Kidney (tissue), 22 donors: ENCODE measurements at places on chromosomes 11 and 22.
A peak's percentile ranks its signal among the peaks of the same experiment; 100 is the strongest.

DNA sequence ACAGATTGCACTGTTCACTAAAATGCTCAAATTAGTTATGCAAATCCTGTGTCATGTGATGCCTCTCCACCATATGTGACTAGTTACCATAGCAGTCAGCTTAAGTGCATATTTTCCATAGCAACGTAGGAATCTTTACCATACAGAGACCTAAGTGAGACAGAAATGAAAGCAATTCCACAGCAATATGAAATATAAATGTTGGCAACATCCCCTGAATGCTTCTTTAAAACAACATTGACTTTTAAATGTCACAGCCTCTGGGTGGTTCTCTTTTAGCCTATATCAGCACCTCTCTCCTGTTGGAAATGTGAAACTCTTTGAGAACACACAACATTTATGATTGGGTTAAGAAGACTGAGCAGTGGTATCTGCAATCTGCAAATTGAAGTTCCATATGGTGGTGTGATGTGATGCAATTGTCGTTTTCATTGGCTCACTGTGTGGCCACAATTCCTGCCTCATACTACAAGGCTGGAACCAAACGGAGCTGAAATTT lies 814.6 kb downstream of the DLG2 start:
- DNase-seq = peak; percentile 6

DNA sequence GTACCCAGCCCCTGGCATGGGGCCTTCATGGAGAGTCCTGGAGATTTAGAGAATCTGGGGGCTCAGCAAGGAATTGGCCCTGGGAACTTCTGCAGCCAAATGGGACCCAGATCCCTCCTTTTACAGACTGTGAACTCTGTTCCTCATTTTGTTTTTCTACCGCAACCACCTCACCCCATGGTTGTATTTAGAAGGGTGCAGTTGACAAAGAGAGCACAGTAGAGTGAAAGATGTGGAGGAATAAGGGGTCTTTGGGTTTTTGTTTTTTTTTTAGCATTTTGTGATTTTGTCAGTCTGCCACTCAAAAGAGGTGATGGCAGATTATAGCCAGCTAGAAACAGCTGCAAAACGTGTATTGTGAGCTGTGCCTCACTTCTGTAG lies 1.9 kb downstream of the ZNF74 start:
- no peak for DNase-seq

- no peak for DNase-seq
Observed at GRCh38 chr11:86449993-86450629, 75.4 kb downstream of the CCDC81 start.

GRCh38 chr11:57777969-57778317 lies 16.3 kb downstream of the CTNND1 start:
- no peak for DNase-seq
